ENCODE measurements at places on chromosomes 12 and 14.

- DNase-seq, result no peak
Measured at GRCh38 chr12:111757361-111758119, 9.2 kb upstream of the ALDH2 start.

- DNase-seq, result no peak
Measured at GRCh38 chr12:104602896-104603295, 146.1 kb downstream of the CHST11 start.

- no peak for DNase-seq
Measured at GRCh38 chr14:75279763-75280290, 1.2 kb downstream of the FOS start.

DNA sequence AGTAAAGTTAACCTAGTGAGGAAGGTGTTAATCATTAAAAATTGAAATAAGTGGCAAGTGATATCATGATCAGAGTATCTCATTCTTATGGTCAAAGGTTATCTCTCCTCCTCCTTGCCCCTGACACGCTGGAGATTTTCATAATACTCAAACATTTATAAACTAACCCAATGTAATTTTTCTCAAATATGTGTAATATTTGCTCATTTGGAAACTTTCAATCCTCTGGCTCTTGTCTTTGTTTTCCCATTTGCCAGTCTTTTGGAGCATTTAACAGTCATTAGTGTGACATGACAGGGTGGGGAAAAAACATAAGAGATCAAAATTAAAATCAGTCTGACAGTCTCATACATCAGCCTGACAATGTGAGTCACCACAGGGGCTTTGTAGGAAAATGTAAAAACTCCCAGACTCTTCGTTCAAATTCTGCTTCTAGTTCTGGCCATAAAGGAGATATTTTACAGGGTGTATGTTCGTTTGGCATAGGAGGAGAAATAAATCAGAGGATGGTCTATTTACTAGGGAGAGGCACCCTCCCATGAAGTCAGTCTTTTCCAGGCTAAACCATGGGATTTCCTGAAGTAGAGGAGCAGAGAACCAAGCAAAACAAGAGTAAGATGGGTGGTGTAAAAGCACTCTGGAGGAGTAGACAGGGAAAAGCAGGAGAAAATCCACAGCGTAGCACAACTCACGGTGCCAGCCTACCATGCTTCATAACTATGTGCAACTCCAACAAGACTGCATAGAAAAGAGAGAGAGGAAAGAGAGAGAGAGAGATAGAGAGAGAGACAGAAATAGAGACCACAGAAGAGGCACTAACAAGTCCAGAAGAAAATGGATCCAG, 369.2 kb upstream of the PDE3A start:
- no peak for DNase-seq

DNA sequence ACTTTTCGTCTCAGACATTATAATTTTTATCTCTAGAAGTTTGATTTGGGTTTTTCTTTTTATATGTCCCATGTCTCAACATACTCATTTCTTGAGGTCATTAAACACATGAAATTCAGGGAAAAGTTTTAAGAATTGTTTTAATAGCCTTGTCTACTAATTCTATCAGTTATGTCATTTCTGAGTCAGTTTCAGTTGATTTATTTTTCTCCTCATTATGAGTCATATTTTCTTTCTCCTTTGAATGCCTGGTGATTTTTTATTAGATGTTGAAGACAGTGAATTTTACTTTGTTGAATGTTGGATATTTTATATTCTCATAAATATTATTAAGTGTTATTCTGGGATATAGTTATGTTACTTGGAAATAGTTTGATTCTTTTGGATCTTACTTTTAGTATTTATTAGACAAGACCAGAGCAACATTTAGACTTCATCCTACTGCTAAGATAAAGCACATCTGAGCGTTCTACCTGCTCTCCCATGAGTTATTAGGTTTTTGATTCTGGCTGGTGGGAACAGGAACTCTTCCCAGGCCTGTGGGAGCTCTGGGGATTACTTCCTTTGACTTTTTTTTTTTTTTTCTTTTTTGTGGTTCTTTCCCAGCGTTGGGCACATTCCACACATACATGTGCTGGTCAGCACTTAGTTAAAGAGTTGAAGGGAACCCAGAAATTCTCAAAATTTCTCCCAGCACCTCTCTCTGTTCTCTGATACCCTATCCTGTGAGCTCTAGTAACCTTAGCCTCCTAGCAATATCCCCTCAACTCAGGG, 1157.7 kb downstream of the BCL11B start:
- DNase-seq, result no peak

DNA sequence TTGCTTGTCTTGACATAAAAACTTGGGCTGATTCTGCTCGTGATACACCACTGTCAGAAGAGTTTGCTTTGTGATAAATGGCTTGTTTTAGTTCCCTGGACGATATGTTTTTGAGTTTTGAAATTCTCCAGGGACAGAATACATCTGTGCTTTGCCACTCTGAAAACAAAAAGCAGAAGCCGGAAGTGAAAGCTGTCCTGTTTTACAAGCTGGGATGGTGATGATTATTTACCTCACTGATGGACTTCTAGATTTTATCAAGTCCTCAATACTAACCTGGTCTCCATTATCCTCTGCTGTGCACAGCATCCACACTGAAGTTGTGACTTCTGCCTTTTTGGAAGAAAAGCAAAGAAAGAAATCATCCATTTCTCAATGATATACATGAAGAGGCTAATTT, 251.6 kb downstream of the TRHDE start:
- DNase-seq, result no peak

DNA sequence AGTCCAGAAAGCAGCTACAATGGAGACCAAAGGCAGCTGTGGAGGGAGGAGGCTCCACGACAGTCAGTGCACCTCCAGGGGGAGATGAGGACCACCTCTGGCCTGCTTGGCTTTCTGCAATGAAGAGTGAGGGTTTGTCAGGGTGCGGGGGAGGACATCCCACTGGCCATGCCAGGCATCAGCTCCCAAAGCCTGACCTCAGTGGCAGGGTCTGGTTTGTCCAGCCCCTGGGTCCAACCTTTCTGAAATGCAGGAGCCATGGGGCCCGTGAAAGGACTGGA, 35.2 kb downstream of the SLC6A12 start:
- DNase-seq, result no peak

GRCh38 chr14:91324606-91325575, 80.4 kb upstream of the GPR68 start:
- no peak for DNase-seq

GRCh38 chr12:113332688-113333417, 2.1 kb downstream of the SLC8B1 start:
- DNase-seq, result no peak

- DNase-seq, result no peak
Measured at GRCh38 chr14:68292441-68293215, 473.0 kb downstream of the RAD51B start.
